Keratinocyte (primary cell): ENCODE measurements at places on chromosomes 12 and 14.

GRCh38 chr12:109124878-109125648 lies 8.7 kb downstream of the ACACB start:
- no peak for DNase-seq

GRCh38 chr14:96051642-96052540 lies 12.7 kb downstream of the C14orf132 start:
- no peak for DNase-seq

DNA sequence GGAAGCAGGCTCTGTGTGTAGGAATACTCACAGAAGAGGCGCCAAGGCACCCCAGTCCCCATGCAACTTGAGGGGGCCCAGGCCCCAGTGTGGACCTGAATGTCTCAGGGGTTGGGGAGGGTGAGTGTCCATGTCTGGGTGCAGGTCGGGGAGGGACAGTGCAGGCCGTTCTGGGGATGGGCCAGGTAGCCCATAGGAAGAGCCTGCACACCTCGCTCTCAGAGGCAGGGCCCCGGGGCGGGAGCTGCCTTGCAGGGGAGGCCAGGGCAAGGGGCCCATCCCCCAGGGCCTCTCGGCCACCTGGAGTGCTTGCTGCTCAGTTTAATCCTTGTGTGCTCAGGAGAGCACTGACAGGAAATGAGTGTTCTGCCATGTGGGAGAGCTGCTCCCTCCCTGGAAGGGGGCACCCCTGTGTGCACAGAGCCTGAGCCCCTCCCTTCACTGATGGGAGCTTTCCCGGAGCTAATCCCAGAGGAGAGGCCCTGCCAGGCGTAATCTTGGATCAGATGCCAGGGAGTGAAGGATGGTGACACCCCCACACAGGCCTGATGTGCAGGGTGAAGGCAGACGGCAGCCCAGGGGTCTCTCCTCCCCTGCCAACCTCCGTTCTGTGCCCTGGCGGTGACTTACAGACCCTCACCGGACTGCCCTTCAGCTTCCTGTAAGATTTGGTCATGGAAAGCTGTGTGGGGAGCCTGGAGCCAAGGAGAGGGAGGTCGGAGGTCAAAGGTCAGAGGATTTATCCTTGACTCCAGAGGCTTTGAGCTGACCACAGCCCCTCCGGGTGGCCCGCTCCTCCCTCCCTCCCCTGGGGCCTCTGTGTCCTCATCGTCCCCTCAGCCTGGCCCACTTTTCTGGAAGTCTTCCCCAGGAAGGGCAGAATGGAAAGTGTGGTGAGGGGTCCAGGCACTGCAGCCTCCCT lies 24.4 kb upstream of the FBRSL1 start:
- DNase-seq, result no peak

GRCh38 chr12:92561543-92561899 lies 141.3 kb upstream of the PLEKHG7 start:
- DNase-seq, result no peak

DNA sequence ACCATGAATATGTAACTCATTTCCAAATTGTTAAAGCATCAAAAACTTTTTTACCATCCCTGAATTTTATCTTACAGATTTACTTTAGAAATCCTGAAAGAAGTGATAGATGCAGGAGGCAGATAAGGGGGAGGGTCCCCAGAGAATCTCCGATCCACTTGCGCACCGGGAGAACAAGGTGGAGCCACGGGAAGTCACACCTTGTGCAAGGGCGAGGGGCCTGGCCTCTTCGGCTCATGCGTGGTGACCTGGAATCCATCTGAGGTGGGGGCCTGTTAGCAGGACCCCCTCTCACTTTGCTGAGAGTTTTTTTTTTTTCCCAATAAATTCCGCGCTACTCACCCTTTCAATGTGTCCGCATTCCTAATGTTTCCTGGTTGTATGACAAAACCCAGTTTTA lies 80.2 kb upstream of the CDKN3 start:
- DNase-seq, result no peak

GRCh38 chr14:29734732-29735131 lies 192.9 kb downstream of the PRKD1 start:
- no peak for DNase-seq

DNA sequence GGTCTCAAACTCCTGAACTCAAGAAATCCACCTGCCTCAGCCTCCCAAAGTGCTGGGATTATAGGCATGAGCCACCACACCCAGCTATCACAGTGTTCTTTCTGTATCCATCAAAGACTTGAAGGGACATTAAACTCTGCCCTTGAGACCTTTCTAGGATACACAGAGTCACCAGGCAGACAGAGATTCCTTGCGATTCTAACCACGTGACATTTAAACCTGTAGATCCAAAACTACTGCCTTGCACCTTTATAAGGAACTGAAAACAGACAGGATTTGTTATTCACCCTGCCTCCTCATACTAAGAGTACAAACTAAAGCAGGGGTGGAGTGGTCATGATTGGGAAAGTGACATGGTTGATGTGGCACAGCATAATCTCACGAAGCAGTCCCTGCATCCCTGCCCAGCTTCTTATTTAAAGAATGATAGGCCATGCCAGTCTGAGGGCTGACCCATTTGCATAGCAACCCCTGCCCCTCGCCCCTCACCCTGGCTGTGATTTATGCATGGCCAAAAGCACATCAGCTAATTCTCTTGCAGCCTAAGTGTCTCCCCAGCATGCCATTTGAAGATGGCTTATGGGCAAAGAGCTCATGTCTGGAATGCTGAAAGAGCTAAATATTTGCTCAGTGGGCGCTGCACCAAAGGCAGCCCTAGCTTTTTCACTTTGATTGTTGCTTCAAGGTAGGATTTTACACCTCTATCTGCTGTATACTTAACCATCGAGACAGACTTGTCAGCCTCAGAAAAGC lies 43.2 kb upstream of the MYBPC1 start:
- DNase-seq, result no peak

DNA sequence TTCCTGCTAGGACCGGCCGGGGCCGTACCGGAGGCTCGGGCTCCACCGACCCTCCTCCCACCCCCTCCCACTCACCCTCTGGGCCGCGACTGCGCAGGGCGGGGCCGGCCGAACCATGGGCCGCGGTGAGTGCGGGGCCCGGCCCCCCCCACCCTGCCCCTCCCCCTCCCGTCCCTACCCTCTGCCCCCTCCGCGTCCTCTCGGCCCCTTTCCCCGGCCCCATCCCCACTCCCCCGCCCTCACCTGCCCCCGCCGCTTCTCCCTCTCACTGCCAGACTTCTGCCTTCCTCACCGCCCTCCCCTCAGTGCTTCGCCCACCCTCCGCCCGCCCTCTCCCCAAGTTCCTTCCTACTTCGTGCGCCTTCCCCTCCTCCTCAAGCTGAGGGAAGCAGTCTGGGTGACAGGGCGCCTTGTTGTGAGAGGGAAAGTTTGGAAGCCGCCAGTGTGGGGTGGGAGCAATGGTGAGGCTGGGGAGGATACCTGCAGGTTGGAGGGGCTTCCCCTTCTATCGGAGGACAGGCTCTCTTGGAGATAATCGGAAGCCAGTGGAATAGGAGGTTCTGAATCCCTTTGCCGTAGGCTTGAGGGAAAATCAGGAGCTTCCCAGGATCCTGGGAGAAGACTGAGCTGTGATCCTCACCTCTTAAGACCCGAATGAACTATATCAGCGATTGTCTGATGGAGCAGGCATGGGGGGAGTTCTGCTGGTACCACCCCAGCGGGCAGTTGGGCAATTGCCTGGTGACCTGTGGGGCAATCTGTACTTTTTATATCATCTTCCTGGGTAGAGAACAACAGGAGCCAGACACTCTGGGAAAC lies 472 bp downstream of the MBD6 start:
- DNase-seq, result no peak

GRCh38 chr14:104928391-104929133 lies 3.9 kb downstream of the PLD4 start:
- no peak for DNase-seq

- no peak for DNase-seq
These were observed 15.4 kb upstream of the SELPLG start for GRCh38 chr12:108649126-108649525.

DNA sequence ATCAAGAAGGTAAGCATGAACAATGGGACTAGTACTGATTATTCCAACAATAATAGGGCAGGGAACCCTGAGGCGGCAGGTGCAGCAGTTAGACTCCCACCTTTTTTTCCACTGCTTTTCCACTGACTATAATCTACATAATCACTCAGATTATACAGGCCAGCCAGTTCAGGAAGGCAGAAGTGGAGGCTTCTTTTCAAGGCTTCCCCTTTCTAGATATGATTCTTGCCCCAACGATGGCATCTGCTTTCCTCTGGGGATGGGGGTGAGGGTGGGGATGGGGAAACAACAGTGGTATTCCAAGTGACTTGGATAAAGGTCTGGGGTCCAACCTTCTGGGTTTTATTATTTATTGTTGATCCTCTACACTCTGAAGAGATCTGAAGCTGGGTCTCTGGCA lies 331 bp downstream of the NCKAP1L start:
- DNase-seq, result no peak

DNA sequence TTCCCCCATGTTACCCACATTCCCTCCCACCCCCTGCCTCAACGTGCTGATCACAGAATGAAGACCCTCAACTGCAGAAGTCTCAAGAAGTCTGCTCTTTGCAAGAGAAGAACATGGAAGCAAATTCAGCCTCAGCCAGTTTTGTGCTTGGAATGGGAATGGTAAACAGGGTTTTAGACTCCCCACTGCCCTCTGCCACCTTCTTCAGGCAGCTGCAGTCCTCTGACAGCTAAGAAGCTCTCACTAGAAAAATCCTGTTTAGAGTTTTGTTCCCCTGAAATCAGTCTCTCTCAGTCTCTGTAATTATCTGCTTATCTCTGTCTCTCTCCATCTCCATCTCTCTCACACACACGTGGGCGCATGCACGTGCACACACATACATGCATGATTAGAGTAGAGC lies 85.4 kb downstream of the CRACR2A start:
- DNase-seq, result no peak

DNA sequence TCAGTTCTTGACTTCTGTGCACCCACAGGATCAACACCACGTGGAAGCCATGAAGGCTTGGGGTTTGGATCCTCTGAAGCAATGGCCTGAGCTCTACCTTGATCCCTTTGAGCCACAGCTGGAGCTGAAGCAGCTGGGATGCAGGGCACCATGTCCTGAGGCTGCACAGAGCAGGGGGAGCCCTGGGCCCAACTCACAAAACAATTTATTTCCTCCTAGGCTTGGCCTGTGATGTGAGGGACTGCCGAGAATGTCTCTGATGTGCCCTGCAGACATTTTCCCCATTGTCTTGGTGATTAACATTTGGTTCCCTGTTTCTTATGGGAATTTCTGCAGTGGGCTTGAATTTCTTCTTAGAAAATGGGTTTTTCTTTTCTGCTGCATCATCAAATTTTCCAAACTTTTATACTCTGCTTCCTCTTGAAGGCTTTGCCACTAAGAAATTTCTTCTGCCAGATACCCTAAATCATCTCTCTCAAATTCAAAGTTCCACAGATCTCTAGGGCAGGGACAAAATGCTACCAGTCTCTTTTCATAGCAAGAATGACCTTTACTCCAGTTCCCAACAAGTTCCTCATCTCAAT lies 288.2 kb downstream of the CCDC59 start:
- DNase-seq, result no peak

GRCh38 chr14:64502887-64503433 lies 678 bp downstream of the ZBTB25 start:
- DNase-seq, result no peak

DNA sequence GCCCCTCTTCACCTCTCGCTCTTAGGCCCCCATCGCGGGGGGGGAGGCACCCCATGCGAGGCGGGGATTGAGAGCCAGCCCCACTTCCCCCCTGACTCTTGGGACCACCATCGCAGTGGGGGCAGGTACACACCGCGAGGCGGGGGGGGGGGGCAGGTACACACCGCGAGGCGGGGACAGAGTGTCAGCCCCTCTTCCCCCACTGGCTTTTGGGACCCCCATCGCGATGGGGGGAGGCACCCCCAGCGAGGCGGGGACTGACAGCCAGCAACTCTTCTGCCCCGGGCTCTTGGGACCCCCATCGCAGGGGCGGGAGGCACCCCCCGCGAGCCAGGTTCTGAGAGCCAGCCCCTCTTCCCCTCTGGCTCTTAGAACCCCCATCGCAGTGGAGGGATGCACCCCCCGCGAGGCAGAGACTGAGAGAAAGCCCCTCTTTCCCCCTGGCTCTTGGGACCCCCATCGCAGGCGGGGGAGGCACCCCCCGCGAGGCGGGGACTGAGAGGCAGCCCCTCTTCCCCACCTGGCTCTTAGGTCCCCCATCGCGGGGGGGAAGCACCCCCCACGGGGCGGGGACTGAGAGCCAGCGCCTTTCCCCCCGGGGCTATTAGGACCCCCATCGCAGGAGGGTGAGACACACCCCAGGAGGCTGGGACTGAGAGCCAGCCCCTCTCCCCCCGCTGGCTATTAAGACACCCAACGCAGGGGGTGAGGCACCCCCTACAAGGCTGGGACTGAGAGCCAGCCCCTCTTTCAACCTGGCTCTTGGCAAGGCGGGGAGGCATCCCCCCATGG lies 196.5 kb upstream of the PZP start:
- DNase-seq, result no peak

DNA sequence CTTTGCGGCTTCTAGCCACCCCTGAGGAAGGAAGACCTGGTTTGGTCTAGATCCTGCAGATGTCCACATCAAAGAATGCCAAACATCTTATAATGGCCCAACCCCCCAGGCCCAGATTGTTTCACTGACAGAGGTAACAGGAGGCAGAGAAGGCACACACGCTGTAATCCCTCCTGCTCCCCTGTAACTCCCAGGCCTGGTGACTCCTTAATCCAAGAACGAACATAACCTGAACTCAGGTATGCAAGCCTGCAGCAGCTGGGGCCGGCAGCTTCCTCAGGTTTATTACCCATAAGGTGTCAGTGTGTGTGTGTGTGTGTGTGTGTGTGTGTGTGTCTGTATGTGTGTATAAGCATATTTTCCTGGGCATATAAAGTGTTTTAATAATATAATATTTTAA lies 52.7 kb downstream of the ERH start:
- DNase-seq, result no peak

DNA sequence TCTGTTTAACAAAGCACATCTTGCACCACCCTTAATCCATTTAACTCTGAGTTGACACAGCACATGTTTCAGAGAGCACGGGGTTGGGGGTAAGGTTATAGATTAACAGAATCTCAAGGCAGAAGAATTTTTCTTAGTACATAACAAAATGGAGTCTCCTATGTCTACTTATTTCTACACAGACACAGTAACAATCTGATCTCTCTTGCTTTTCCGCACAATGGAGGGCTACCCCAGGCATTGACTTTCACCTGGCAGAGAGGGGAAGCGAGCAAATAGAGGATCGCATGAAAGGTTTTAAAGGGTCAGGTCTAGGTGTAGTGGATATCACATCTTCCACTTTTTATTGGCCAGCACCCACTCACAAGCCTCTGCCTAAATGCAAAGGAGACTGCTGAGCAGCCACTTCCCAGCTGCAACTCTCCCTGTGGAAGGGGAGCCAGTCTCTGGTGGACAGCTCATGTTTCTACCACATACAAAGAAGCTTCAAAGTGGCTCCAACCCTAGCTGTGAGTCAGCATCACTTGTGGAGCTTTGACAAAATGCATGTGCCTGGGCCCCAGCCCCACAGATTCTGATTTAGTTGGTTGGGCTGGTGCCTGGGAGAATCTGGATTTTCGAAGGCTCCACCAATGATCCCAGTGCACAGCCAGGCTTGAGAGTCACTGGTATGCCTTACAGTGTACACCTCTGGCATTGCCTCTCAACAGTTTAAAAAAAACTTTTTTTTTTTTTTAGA lies 7.2 kb upstream of the FNTB start:
- no peak for DNase-seq
